Umbilical cord (tissue), 2 donors: ENCODE measurements at places on chromosomes 2 and 18. TPM values are rescaled to one million over a fixed set of nuclear protein-coding genes. Genes with fewer than 3 reads are reported as not detected.

- DNase-seq = peak; percentile 66
Measured at GRCh38 chr2:7031547-7032245, 114.5 kb downstream of the RNF144A start.

DNA sequence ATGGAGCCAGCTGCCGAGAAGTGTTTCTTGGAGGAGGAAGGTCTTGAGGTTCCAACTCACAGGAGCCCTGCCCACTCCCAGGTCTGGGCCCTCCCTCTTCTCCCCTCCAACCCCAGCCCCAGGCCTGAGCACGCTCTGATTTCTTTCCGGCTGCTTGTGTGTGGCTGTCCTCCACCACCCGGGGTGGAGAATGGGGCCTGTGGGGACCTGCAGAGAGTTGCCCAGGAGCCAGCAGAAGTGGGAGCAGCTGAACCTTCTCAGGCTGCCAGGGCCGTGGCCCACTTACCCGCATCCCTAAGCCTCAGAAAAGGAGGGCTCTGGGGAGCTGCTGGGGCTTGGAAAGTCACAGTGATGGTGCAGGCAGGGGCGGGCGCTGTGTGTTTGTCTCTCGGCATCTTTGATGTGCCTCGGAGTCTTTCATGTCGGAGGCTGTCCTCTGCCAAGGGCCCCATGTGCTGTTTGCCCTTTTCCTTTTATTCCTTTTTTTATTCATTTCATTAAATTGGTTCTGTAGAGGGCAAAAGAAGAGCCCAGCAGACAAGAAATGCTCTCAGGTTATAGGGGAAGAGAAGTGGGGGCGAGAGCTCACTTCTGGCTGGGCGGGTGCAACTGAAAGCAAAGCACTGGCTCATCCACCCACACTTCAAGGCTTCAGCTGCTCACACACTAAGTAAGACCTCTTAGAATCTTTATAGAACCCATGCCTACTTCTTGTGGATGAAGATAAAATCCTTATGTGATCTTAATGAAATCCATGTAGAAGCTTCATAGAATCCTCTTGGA is 52.5 kb downstream of the SDC1 start:
- peak; percentile 87 for DNase-seq

GRCh38 chr2:16198166-16198912 is 258.0 kb downstream of the MYCN start:
- no peak for DNase-seq

- no peak for DNase-seq
Measured at GRCh38 chr2:69490486-69490885, 53.3 kb upstream of the NFU1 start.

GRCh38 chr2:223599640-223600380 is 2.4 kb downstream of the SCG2 start:
- DNase-seq = no peak

GRCh38 chr2:205401511-205401910 is 280.8 kb upstream of the NRP2 start:
- no peak for DNase-seq

GRCh38 chr2:3433776-3434400 is 54.4 kb downstream of the TRAPPC12 start:
- no peak for DNase-seq

DNA sequence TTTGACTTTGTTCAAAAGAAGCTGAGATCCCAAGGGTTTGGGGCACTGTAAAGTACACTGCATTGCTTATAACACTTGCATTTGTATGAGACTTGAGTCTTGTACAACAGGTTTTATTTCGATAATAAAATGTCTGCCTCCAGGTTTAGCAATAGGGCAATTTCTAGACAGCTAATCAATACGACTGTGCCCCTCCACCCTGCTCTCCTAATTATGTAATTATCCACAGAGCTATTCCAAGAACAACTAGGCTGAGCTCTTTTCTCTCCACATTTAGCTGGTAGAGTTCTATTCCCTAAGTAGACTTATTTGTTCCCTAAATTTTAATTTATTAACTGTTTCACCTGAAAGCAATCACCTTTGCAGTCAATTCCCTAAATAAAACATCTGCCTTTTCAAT is 52.9 kb upstream of the LINC00305 start:
- no peak for DNase-seq

DNA sequence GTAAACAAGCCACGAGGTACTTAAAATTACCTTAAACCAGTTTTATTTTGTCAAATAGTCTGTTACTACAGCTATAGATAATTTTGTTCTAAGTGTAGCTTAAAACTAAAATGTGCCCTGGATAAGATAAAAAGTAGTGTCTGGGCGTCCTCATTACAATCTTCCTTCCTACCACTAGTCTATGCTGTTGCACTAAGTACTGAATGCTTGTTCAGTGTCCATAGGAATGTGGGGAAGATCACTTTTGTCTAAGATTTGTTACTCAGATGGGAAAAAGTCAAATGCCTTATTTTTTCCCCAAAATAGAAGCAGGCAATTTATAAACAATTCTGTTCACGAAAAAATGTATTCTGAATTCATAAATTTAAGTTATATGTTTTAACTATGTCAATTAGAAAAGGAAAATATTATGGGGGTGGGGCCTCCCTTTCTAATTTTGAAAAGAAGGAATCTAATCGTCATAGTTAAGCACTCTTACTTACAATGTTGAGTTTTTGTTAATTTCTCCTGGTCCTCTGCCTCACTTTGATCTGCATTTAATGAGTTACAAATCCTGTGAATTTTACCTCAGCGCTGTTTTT is 140.4 kb upstream of the VRK2 start:
- DNase-seq = peak; percentile 81

- DNase-seq = no peak
Measured at GRCh38 chr2:2683606-2684224, 352.6 kb upstream of the MYT1L start.

GRCh38 chr18:37188016-37188791 is 359.3 kb downstream of the KIAA1328 start:
- DNase-seq = no peak

DNA sequence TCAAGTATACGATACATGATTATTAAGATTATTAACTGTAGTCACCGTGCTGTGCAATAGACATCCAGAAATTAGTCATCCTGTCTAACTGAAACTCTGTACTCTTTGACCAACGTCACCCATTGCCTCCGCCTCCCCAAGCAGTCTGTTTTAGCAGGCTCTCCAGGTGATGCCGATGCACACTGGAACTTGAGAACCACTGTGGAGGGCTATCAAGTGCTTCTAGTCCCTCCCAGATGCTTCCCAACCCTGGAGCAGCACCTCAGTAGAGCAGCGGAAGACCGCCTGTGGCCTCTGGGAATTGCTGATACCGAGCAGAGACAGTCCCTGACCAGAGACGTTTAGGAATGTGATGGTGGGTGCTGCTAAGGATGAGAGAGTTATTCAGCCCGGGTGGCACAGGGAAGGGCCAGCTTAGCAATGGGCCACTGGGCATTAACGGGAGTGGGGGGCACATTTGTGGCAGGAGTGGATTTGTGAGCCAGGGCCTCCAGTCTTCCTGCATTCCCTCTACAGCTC is 50.7 kb downstream of the LIPG start:
- no peak for DNase-seq

GRCh38 chr2:96491860-96492497 is 13.2 kb downstream of the NEURL3 start:
- no peak for DNase-seq

DNA sequence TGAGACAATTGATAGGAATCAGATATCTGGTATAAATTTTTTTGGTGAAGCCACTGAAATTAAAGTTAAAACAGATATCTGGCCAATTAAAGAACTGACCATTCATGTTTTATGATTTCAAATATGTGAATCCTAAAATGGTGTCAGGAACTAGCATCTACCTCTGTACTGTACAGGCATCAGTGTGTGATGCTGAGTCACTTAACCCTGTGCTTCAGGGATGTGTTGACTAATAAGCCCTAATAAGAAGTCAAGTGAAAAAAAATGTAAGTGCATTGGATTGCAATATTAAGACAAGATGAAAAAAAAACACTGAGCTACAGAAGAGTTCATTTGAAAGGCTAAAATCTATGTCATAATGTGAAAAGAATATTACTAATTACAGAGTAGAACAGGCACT is 9.1 kb upstream of the UNC80 start:
- DNase-seq = no peak

GRCh38 chr2:38523728-38524437 is 78.8 kb downstream of the HNRNPLL start:
- no peak for DNase-seq

DNA sequence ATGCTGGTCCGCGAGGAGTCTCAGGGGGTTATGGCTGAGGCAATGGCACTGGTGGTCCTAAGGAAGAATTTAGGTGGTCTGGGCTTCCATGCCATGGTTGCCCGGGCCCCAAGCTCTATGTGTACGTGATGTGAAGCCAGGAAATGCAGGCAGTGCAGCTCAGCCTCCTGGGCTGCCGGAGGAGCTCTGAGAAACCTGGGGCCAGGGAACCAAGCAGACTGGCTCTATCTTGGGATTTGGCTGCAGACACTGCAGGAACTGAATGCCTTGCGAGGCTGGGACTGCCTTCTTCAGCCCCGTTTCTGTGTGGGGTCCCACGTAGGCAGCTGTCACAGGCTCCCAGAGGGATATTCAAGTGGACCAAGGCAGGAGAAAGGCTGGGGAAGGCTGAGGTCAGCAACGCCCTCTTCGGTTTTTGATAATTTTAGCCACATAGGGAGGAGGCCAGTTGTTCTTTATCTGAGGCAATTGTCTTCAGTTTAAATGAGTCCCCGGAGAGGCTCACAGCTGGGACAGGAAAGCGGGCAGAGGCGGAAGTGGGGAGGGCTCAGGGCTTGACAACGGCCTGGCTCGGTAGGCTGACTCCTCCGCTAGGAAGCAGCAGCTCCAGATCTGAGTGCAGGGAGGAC is 77.7 kb downstream of the RHOB start:
- no peak for DNase-seq

GRCh38 chr2:33372940-33373553 is 103.4 kb upstream of the RASGRP3 start:
- no peak for DNase-seq

GRCh38 chr18:55841314-55841713 is 253.3 kb upstream of the TCF4 start:
- no peak for DNase-seq

MCEE gene
- total RNA-seq = 13.7 TPM

C2orf66 gene
- 0.48 TPM for total RNA-seq

KLHL30 gene
- 5.1 TPM for total RNA-seq

BOK gene
- total RNA-seq = 37.8 TPM

SPOPL gene
- 32.7 TPM for total RNA-seq

NTSR2 gene
- not detected for total RNA-seq

KRCC1 gene
- total RNA-seq = 37.3 TPM
